ENCODE measurements at places on chromosomes 3 and 15.

DNA sequence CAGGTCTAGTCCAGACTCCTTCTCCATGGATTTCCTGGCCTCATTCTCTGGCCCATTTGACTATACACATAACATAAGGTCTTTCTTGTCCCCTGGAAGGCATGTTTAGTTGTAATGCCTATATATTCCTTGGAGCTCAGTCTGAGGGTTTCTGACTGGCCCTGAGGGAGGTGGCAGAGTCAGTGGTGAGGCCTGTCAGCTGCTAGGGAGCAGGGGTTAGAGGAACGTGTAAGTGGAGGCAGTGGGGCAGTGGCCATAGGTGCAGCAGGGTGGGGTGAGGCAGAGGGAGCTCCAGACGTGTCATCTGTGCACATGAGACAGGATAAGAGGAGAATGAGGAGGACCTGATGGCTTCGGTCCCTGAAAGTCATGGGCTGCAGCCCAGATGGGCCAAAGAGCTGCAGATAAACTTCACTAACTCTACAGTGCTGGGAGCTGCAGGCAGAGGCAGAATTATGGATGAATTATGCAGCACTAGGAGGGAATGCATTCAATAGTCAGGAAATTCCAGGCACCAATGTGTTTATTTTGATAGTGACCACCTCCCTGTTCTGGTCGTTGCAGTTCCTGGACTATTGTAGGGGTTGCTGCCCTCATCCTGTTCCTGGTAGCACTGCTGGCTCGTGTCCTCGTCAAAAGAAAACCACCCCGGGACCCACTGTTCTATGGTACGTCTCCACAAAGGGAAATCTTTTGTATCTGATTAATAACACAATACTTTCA is 4.9 kb downstream of the TM6SF1 start:
- DNase-seq, result no peak

DNA sequence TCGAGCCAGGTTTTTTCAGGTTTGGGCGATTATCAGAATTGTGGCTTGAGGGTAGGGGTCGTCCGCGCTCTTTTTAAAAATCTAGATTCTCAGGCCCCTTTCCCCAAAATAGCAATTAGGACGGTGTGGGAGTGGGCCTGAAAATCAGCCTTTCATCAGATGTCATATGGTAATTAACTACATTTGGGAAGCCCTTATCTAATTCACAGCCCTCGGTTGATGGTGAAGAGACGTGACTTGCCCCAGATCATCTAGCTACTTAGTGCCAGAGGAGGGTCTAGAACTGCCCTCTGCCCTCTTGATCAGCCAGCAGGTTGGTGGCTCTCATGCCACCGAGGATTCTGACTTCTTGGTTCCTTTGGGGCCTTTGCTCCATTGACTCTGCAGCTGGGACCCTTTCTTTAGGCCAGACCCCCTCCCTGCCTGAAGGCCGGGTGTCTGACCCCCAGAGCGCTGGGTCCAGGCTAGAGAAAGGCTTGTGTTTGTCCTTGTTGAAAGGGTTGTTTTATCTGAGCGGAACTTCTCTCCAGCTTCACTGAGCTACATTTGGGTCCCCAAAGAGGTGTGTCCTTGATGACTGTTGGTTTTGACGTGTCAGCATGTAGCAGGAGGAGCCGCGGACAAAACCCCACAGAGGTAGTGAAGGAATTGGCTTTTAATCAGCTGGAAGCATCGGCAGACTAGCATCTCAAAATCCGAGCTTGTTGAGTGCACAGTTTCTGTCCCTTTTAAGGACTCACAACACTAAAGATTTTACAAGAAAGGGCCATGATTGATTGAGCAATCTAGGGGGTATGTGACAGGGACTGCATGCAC is 857 bp downstream of the AEN start:
- no peak for DNase-seq

- no peak for DNase-seq
Measured at GRCh38 chr3:26587571-26587970, 35.0 kb upstream of the LRRC3B start.

- no peak for DNase-seq
Measured at GRCh38 chr3:43394041-43394554, 107.8 kb downstream of the SNRK start.

- DNase-seq, result no peak
Measured at GRCh38 chr3:116037954-116038911, 407.1 kb downstream of the LSAMP start.

DNA sequence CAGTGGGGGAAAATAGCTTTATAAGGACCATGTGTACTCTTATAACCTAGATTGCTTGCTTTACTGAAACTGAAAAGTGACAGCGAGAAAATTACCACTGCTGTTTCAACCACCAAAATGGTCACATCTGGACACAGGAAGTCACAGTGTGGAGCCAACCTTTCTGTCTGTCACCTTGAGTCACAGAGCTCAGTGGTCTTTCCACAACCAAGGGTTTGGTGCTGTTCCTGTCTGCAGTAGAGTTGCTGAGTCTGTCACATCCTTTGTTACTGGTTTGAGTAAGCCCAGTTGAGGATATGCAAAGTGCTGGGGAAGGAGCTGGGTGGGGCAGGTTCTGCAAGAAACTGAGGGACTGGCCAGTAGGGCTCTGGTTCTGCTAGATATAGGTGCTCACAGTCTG is 139.1 kb upstream of the EIF1B start:
- DNase-seq, result no peak

- no peak for DNase-seq
Measured at GRCh38 chr3:24195504-24196230, 250.6 kb downstream of the NR1D2 start.
